ENCODE measurements at places on chromosomes 6 and 20.

DNA sequence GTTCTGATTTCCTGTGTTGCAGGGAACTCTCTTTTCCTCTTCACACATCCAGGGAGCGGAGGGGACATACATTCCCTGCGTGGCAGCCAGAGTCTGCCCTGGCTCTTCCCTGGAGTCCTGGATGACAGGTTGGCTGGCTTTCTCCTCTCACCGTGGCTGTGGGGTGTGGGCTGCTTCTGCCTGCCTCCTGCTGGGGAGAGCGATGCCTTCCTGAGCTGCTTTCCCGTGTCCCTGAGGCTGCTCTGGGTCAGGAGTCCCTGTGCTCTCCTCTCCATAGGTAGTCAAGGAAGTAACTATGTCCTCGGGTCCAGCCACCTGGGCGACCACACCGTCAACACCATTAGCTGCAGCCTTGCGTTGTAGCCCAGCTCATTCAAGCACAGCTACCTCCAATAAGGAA, 451.7 kb downstream of the QKI start:
- no peak for DNase-seq

DNA sequence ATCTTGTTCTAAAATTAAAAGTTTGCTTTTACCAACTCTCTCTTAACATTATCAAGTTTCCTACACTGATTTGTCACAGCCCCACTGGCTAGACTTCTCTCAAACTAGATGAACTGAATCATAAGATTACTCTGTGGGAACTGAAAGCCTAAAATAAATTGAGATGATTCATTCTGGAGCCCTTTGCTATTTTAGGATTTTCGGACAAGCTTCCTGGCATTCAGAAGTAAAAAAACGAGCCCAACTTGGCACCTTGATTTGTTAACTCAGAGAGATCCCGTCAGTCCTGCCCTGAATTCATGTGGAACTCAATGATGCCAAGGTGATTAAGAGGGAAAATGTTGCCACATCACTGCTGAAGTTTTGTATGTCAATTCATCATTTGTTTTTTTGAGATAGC, 122.0 kb upstream of the NRSN1 start:
- no peak for DNase-seq

DNA sequence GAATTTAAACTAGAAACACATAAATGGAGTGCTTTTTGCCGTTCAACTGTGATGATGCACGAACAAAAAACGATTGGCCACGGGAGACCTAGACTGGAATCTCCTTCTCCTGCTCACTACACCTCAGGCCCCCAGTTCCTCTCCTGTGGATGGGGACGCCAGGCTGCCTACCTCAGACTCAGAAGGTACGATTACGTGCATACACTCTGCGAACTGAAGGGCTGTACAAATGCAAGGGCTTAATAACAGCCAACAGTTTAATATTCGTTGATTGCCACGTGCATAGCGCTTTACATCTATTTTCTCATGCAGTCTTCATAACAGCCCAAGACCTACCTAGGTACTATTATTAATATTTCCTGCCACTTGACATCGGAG, 495 bp upstream of the ARMC2 start:
- DNase-seq: no peak

DNA sequence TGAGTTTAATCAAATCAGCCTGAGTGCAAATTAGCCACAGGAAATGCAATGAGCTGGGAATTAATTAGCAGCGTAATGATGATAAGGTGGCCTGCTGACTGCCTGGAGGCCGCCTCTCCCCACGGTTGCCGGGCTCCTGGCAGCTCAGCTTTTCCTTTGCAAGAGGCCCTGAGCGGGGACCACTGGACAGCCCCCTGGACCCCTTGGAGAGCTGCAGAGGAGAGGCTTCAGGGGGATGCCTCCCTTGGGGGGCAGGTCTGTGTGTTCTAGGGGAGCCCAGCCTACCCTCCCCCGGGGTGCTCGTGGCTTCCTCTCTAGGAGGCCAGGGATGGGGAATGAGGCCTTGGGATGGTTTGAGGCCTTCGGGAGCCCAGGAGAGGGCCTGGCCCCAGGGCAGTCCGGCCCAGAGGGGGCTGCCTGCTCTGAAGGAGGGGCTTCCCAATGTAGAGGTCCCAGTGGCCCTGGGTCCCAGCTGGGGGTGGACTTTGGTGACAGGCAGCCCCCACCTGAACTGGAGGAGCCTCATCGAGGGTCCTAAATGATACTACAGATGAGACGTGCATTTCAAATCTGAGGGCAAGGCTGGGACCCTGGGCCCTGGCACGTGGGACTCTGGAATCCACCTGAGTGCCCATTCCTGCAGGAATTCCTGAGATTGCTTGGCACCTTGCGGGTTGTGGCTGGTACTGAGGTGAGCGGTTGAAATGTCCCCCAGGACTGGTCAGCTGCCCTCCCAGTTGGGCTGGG, 66.4 kb upstream of the BHLHE23 start:
- DNase-seq: no peak

- DNase-seq: no peak
These were observed 84.4 kb downstream of the SYNE1 start for GRCh38 chr6:152552616-152553209.

DNA sequence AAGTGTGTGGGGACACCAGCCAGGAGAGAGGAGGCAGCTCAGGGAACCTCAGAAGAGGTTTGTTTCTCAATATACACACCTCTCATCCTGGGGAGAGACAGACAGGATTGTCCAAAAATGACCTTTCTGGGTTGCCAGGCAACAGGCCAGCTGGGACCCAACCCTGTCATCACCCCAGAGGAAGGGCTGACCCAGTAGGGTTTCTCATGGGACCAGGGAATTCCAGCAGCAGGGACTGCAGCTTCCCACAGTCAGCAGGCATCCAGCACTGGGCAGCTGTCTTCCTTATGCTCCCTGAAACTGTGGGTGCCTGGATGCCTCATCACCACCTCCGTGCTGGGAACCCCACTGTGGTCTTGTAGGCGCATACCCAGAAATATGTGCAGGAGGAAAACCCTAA, 1.3 kb downstream of the C20orf202 start:
- no peak for DNase-seq

- DNase-seq: no peak
These were observed 168.5 kb downstream of the INSM1 start for GRCh38 chr20:20536240-20536933.

- DNase-seq: no peak
These were observed 129.2 kb downstream of the TENT5A start for GRCh38 chr6:81623106-81623759.

DNA sequence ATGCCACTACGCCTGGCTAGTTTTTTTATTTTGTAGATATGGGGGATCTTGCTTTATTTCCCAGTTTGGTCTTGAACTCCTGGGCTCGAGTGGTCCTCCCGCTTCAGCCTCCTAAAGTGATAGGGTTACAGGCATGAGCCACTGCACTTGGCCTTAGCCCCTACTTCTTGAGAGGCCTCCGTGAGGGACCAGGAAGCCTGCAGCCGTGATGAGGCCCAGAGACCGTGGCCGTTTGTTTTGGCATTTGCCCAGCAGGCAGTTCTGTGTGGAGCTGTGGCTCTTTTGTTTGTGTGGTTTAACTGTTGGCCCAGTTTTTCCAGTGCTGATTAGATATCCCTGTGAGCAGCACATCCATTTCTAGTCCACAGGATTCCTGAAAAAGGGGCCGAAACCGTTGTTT, 39.8 kb downstream of the SRSF3 start:
- no peak for DNase-seq

GRCh38 chr6:30282522-30282921, 44.2 kb upstream of the TRIM39 start:
- no peak for DNase-seq

- DNase-seq: no peak
These were observed 90.9 kb upstream of the HDDC2 start for GRCh38 chr6:125392682-125393081.

- no peak for DNase-seq
These were observed 49.3 kb downstream of the TBC1D7 start for GRCh38 chr6:13278991-13279390.

DNA sequence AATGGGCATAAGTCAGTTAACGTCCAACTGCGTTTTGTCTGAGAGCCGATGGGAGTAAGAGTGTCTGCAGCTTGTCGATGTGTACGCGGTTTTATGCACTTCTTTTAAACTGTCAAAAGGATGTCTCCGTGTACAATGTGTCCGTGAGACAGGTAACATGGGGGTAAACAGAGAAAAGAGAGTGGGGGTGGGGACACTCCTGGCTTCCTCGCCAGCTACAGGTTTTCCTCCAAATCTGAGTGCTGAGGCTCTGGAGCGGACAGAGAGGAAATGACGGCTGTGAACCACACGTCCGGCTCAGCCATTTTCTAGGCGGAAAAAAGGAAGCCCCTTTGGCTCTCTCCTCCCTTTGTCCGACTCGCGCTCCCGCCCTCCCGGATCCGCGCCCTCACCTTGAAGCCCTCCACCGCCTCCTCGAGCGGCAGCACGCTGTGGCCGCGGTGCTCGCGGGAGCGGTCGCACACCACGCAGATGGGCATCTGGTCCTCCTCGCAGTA, 916 bp downstream of the TRIM27 start:
- DNase-seq: peak; percentile 58

- no peak for DNase-seq
These were observed 182.2 kb downstream of the FARS2 start for GRCh38 chr6:5443491-5443890.

- DNase-seq: no peak
These were observed 21.5 kb downstream of the SYNJ2 start for GRCh38 chr6:158002951-158003853.

- no peak for DNase-seq
These were observed 368.9 kb downstream of the UTRN start for GRCh38 chr6:144653885-144654505.

- DNase-seq: no peak
These were observed 115.4 kb downstream of the PFDN4 start for GRCh38 chr20:54323227-54323734.

GRCh38 chr6:16802071-16802470, 40.8 kb upstream of the ATXN1 start:
- no peak for DNase-seq

DNA sequence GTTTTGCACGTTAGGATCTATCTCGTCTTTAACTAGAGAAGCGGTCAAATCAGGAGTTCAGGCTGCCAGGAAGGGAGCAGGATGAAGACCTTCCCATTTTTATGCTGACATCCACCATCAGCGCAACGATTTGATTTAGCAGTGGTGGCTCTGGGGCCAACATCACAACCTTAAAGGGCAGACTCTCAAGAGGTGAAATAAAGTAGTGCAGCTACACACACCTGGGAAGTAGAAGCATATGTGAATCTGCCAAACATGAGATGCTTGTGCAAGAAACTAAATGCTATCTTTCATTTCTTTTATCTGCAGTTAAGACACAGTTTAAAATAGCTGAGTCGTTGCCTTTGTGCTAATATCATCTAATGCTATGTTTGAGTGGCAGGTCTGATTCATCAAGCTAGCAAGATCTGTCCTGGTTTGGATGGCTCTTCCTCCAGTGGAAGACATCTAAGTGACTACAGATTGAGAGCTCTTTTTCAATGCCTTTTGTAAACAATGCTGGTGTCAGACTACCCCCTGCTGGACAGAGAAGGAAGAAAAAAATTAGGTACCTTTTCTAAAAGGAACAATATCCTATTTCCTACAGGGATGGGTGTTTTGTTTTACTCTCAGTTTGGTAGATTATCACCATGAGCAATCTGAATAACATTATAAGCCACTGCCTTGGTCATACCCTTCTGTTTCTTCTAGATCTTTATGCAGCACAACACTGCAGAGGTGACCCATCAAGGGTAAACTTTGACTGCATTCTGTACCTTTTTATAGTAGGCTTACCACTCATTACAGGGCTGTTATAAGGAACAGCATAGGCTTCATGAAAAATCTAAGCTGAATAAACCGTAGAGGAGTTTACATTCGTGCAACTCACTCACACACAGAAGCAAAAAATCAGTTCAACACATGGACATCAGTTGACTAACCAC, 171.6 kb upstream of the FBXL4 start:
- no peak for DNase-seq

- no peak for DNase-seq
These were observed 28.2 kb downstream of the PDRG1 start for GRCh38 chr20:31923388-31924331.

DNA sequence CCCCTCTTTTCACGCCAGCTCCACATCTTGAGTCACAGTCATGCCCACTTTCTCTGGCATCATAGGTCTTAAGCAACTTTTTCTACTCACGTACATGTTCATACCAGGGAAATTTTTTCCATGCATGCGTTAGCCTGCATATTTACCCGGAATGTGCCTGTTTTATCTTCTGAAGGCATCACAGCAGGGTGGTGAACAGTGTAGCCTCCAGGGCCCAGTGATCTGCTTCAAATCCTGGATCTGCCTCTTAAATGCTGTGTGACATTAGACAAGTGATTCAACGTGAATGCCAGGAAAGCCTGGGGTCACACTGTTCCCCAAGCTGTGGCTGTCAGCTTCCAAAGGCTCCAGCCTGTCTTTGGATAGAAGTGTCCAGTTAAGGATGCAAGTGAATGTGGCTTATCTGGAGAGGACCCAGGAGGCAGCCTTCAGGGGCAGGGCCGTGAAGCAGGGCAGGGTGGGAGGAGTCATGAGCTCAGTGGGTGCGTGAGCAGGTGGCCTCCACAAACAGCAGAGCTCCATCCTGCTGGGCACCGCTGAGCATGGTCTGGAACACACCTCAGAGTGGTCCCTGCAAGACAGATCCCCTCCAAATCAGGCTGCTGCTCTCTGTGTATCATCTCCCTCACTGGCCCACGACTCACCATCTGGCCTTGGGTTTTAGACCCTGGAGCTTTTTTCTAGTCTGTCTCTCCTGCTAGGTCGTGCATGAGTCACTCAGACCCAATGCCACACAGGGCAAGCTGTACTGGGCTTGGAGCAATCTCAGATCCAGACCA, 30.4 kb upstream of the CD93 start:
- no peak for DNase-seq

DNA sequence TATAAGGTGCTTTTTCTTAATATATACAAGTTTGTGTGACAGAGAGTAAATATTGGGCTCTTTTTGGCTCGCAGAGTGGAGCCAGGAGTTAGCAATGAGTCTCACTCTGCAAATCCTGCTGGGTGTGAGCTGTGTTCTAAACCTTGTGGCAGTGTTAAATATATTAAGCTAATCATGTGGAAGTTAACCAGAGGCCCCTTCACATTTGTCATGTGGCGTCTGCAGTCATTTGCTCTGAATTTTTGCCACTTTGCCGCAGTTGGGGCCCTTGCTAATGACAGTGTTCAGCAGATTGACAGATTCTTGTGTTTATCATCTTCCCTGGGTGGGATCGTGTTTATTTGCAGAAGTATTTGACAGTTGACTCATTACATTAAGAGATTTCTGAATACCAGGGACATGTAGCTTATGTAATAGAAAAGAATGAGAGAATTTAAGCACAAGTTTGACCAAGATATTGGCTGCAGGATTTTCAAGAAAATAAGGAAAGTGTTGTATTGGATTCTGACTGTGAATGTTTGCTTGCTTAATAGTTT, 37.9 kb downstream of the SPATA2 start:
- DNase-seq: no peak

- DNase-seq: no peak
These were observed 155.8 kb downstream of the SLC16A10 start for GRCh38 chr6:111243095-111243494.

DNA sequence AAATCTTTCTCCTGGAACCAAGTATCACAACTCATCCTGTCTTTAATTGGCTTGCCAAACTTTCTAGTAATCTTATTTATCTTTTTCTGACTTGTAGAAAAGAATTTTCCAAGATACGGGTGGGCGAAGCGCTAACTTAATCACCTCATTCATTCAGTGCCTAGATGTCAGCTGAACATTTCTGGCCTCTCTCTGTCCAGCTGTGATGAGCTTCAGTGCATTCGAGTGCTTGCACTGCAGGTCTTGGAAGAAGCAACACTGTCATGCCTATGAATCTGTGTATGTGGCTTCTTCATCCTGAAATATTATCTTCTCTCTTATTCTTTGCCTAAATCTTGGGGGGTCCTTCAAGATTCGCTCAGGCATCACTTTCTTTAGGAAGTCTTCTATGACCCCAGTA, 16.3 kb upstream of the ENPP1 start:
- DNase-seq: no peak

- DNase-seq: no peak
These were observed 15.6 kb downstream of the JAG1 start for GRCh38 chr20:10658051-10658823.

Measured in activated CD4-positive, CD25-positive, alpha-beta regulatory T cell treated with anti-CD3 and anti-CD28 coated beads, Interleukin-2, amount 50 U/mL, for 72 hours (primary cell).